ENCODE measurements at places on chromosomes 11 and 22.

DNA sequence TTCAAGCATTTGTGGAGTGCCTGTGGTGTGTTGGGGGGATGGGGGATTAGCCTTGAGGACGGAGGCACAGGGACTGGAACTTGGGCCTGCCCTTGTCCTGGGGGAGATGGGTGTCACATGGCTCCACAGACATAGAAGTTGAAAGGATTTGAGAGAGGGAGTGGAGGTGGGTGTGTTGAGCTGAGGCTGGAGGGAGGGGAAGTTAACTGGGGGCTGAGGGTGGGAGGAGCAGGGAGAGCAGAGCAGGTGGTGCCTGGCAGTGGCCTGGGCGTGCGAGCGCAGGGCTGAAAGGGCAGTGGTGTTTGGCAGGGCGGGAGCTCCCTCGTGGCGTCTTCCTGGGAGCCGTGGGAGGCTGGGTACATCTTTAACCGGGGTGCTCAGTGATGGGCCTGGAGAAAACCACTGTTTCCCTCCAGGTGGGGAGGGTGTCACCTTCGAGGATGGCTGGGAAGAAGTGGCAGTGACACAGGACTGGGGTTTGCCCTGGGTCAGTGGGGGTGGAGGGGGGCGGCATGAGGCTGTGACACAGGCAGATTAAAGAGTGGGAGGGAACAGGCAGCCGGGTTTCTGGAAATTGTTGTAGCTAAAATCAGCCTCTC is 45.5 kb downstream of the AP2A2 start:
- DNase-seq = no peak

GRCh38 chr11:33266393-33267215 is 9.4 kb downstream of the HIPK3 start:
- peak; percentile 89 for DNase-seq

GRCh38 chr11:123594188-123594901 is 60.1 kb downstream of the SCN3B start:
- DNase-seq = no peak

DNA sequence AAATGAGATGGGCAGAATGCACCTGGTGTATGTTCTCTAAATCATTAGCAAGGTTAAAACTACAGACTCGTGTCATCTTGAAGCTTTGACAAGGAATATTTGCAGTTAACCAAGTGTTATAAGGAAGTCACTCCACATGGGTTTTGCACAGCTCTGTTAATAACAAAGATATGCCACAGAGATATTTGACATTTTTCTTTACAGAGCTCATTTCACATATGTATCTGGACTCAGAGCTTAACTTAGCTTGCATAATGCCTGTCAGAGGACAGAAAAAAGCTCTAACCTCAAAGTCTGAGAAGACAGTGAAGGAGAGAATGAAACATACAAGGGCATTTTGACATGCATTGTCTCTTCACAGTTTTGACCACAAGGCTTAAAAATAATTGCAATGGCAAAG is 105.5 kb downstream of the C11orf87 start:
- DNase-seq = peak; percentile 10

- DNase-seq = no peak
Measured at GRCh38 chr11:45546366-45546765, 119.1 kb downstream of the CHST1 start.

GRCh38 chr11:44328138-44328660 is 18.3 kb upstream of the ALX4 start:
- DNase-seq = no peak

- no peak for DNase-seq
Measured at GRCh38 chr22:32564170-32565001, 89.8 kb downstream of the FBXO7 start.

DNA sequence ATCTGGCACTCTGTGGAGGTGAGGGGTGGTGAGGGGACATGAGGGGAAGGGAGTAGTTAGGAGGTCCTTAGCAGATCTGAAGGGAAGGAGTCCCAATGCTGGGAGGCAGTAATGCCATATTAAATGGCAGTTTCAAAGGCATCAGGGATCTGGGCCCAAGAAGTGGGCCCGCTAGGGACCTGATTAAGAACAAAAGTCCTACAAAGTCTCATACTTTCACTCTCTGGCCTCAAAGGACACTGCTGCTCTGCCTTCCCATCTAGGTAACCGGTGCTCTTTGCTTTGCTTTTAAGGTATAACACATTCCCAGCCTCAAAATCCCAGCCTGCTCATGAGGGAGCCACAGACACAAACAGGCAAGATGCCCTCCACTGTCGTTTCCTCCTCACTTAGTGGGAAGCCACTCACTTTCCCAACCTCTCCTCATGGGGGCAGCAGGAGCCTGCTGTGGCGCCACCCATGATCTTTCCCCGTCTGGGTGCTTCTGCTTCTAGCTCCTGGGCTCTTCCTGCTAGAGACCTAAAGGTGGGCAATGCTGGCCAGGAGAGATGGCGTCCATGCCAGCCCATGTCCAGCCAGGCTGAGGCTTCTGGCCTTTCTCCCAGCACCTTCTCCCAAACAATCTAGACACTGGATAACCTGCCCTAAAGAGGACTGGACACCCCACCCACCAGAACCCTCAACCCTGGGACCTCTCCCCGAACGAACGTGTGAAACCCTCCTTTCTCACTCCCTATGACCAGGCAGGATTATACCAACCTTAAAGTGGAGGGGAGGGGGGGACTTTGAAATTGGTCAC is 68.3 kb downstream of the PLEKHA7 start:
- DNase-seq = peak; percentile 60

DNA sequence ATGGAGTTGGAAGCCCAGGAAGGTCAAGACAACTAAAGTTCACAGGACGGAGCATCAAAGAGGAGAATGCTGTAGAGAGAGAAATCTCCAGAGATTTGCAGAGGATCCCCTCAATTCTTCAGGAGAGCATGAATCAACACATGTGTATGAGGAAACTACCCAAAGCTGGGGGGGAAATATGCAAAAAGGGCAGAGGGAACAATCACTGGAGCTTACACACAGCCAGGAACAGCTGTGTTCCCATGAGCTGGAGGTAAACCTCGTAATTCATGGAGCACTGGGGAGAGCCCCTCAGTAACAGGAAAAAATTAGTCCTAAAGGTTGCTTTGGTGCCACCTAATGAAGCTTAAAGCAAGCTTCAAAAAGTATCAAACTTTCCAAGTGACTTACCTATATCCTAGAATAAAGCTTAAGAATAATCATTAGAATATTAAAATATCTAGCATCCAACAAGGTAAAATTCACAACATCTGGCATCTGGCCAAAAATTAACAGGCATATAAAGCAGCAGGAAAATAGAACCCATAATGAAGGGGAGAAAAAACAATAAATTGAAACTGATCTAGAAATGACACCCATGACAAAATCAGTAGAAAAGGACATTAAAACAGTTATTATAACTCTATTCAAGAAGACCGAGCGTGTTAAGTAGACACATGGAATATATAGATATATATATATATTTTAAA is 134.2 kb downstream of the STK33 start:
- no peak for DNase-seq

GRCh38 chr11:13118194-13118593 is 109.1 kb downstream of the RASSF10 start:
- DNase-seq = peak; percentile 100

Data from NCI-H226 (cell line).